ENCODE measurements at places on chromosomes 4 and X.

GRCh38 chr4:107721436-107722100, 1.5 kb upstream of the PAPSS1 start:
- DNase-seq: no peak

DNA sequence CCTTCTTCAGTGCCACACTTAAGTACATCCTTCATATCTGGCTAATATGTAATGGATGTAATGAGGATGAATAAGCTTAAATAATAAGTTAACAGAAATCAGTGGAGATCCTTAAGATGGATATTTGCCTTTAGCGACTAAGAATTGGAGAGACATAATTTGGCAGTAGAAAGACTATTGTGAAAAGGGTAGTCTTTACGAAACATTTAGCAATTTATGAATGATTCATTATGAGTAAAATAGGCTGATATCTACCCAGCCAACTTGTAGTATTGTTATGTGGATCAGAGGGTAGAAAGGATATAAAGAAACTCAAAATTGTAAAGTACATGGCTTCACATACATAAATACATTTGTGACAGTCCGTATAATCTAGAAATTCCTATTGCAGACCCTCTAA, 2371.8 kb downstream of the PCDH7 start:
- no peak for DNase-seq

GRCh38 chr4:71474731-71475130, 135.9 kb downstream of the SLC4A4 start:
- DNase-seq: no peak

DNA sequence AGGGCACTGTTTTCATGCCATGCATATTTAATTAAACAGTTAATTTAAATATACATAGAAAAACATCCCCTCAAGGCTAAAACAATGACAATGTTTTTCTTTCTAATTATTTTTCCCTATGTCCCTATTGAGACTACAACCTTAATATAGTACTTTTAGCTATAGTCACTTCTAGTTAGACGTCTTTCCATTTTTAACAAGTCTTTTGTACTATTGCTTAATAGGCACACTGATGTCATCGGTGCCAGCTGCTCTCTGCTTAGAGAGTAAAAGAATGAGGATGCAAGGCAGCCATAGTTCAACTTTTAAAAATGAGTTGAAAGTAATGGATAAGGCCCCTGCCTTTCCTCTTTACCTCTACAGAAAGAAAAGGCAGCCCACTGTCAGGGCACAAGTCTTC, 191.1 kb downstream of the KCTD8 start:
- no peak for DNase-seq

DNA sequence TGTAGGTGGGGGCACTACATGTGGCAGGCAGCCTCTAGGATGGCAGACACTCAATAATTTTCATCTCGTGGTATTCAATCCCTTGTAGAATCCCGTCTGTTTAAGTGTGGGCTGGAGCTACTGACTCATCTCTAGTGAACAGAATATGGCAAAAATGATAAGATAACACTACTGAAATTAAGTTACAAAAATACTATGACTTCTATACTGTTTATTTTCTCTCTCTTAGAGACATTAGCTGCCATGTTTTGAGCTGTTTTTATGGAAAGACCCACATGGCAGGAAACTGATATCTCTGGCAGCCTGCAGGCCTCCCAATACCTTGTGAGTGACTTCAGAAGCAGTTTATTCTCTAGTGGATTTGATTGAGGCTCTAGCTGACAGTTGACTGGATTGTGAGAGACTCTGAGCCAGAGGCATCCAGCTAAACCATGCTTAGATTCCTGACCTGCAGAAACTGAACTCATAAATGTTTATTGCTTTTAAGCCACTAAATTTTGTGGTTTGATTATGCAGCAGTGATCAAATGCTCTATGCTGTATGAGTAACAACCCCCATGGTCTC, 298.8 kb upstream of the CTSO start:
- no peak for DNase-seq

DNA sequence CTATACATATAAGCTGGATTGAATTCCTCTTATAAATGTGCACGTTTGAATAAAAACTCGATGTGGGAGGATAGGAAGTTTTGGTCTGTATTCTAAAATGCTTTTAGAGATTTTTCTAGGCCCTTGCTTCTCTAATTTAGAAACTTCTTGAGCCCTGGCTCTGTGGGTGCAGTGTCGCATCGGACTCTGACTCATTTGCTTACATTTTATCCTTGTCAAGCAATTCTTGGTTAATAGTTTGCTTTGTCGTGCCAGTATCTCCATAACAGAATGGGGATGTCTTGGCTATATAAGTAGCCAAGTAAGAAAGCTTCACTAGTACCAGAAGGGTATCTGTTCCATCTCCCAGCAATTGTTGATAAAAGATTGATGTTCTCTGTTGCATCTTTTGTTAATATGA, 10.7 kb downstream of the SGMS2 start:
- DNase-seq: no peak

DNA sequence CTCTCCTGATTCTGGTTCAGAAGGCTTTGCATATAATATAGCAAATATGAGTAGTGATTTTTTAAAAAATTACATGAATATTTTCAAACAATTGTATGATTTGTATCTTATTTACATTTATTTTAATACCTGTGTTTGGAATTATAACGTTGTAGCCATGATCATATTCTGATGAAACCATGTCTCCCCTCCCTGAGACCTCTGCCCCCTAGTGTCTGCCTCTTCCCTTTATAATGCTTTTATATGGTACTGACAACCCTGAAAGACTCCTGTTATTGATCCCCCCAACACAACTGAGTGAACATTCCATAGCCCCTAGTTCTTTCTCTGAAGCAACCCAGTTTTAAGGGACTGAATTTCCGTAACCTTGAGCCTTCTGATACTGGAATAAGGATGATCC, 187.4 kb downstream of the SOX3 start:
- DNase-seq: no peak

DNA sequence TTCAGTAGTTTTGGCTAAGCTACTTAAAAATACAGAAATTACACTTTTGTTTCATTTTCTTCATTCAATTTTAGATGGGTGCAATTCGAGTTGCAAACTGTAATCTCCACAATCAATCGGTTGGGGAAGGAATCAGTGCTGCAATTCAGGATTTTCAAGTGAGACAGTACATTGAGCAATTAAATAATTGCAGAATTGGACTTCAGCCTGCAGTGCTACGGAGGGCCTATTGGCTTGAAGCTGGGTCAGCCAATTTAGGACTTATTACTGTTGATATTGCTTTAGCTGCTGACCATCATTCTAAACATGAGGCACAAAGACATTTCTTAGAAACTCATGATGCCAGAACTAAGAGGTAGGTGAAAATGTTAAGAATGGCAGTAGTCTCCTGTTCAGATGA, 77.7 kb downstream of the BLTP1 start:
- no peak for DNase-seq

- no peak for DNase-seq
These were observed 192.3 kb downstream of the TLL1 start for GRCh38 chr4:166065324-166065723.

DNA sequence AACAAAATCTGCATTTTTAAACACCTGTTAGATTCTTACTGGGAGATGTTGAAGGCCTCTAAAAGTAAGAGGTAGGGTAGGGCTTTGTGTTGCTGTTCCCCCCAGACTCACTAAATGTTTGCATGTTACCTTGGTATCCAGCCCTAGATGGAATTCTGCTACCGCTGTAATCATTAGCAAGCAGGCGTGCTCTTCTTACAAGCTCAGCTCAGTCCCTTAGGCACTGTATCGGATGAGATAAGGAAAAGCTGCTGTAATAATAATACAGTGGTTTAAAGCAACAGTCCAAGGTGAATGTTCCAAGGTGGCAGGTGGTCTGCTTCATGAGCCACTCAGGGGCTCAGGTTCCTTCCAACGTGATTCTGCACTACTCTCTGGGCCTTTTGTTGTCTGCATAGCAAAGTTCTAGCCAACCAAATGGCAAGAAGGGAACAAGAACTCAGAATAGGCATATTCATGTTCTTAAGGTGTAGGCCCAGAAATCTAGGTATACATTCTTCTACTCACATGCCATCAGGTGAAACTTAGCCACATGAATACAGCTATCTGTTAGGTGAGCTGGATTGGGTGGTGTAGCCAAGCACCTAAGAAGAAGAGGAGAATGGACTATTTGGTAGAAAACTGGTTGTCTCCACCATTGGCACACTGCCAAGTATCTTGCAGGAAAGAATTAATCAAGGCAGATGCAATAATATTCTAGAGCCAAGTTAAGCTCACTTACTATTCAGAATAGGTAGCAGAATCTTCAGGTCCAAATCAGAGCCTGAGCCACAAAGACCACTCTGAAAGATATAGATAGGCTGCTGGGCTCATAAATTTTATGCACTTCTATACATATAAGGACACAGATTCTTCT, 46.0 kb downstream of the COQ2 start:
- no peak for DNase-seq

DNA sequence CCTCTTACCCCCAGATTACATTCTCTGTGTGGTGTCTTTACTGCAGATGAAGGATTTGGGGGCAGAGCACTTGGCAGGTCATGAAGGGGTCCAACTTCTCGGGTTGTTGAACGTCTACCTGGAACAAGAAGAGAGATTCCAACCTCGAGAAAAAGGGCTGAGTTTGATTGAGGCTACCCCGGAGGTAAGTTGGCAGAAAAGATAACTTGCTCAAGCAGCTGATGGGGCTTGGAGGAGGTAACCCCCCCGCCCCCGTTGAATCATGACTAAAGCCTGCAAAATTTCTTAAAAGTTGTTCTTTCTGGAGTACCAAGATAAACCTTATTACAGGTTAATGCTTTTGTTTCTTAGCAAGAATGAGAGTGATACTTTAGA, 1.5 kb downstream of the CCNG2 start:
- no peak for DNase-seq

DNA sequence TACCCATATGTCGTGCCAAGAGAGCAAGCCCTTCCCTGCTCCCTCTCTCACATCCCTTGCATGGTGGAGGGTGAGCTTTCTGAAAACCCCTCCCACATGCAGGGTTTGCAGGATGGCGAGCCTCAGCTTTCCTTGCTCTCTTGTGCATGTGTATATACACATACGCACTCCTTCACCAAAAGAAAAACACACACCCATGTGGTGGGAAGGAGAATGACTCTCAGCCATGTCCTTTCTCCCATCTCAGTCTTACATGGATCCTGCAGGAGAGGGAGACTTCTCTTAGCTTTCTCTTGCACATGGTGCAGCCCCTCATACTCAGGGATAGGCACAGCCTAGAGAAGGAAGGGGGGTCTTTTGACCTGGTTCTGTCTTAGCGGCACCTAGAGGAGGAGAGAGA, 81.1 kb downstream of the CLCN5 start:
- DNase-seq: no peak

GRCh38 chr4:106358899-106359298, 9.7 kb downstream of the GIMD1 start:
- no peak for DNase-seq

GRCh38 chr4:180542445-180543100, 1700.6 kb upstream of the TENM3 start:
- DNase-seq: no peak

GRCh38 chrX:101482296-101482695, 3.0 kb upstream of the ARMCX4 start:
- no peak for DNase-seq

GRCh38 chrX:703866-704265, 73.3 kb downstream of the SHOX start:
- no peak for DNase-seq

DNA sequence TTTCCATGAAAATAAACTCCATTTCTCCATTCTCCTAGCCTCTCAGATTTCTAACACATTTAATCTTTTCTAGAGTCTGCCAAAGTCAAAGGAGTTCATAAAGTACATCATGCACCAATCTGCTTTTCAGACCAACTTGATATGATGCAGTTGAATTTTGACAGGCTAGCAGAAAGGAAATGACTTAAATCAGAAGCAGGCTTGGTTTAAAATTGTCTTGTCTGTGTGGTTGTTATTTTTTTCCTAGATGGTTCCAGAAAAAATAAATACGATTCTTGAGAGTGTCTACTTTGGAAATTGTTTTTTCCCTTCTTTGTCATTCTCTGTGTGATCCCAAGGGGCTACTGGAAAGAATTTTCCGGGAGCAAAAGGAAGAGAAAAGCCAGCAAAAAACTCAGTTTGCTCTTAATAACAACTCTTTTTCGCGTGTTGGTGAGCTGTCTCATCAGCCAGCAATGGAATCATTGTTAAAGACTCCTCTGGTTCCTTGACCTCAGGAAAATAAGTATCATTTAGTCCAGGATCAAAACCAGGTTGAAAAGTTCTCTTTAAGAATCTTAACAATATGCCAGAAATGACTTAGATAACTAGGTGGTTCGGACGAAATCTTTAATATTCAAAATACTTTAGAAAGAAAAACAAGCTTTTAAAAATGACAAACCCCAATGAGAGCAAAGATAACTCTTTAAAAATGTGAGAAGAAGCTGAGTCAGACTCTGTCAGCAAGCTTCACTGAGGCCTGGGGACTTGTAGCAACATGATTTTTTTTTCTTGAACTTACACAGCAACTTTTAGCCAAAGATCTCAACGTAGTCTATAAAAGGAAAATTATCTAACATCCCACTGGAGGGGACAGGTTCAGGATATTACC, 49.7 kb upstream of the GAB1 start:
- DNase-seq: no peak

DNA sequence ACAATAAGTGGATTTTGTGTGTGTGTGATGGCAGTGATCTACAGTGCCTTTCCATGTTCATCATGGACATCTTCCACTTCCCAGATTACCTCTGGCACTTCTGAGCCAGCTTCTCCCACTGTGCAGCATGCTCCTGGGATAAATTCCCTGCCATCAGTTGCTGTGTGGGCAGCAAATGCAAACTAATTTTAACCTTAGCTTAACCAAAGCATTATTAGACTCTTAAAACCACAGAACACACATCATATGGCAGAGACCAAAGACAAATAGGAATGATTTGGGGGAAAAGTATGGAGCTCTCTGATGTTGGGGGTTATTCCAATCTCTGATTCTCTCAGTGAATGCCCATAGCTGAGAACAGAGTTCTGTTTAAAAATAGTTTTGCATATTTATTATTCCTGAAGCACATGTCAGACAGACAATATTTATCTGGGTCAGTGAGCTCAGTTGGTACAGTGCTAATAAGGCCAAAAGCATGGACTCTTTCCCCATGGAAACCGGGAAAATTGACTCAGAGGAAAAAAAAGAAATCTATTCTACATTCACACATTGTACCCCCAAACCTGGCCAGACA, 567.4 kb downstream of the IQCM start:
- DNase-seq: no peak

- peak; percentile 68 for DNase-seq
These were observed 69.8 kb downstream of the DTHD1 start for GRCh38 chr4:36351082-36351666.

GRCh38 chrX:48890296-48890925, 7.2 kb downstream of the TIMM17B start:
- no peak for DNase-seq

DNA sequence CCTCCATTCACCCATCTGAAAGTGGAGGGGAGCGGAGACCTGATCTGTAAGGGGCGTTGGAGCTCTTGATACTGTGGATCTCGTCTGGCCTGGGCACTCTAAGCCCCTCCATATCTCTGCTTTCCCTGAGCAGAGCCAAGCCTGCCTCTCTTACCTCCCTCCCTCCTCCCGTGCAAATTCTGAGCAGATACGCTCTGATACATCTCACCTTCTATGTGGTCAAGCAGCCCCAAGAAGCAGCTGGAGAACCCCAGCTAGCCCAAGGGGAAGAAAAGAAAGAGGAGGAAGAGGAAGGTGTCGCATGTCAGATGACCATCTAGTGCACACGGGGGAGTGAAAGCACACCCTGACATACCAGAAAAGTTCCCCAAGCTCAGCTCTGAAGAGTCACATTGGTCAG, 1.9 kb upstream of the DGAT2L6 start:
- DNase-seq: no peak
